ENCODE measurements at places on chromosomes 12 and 14. TPM values are rescaled to one million over a fixed set of nuclear protein-coding genes. Genes with fewer than 3 reads are reported as not detected.
A peak's percentile ranks its signal among the peaks of the same experiment; 100 is the strongest.

Gene KRT72
- not detected for total RNA-seq

Gene TSPAN11
- under 0.01 TPM for total RNA-seq

DNA sequence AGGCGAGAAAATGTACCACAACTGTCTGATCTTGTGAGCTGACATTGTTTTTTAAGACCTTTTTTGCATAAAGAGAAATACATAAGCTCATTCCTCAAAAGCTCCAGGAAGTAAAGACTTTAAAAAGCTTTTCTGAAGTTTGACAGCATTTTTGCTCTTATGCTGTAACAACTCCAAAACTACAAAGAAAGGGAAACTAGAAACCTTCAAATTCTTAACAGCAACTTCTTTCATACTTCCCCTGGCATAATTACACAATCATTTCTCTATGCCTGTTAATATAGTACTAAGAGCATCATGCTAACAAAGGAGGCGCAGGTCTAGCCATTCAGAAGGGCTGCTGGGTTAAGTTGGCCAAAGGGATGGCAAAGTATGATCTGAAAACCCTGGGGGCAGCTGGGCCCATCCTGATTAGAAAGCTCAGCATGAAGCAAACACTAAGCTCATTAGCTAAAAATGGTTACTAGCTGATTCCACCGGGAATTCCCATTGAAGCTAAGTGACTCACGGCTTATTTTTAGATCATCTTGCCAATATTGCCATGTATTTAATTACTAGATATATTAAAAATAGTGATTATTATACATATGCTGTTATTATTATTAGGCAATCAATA lies 26.1 kb upstream of the ANP32D start:
- H3K36me3 ChIP-seq: no peaks in the 10 kb centered on the region
- DNase-seq: no peak
- no peak overlapping the region for H3K27ac ChIP-seq
- no peak overlapping the region for H3K4me3 ChIP-seq
- H3K27me3 ChIP-seq: no peaks in the 10 kb centered on the region

DNA sequence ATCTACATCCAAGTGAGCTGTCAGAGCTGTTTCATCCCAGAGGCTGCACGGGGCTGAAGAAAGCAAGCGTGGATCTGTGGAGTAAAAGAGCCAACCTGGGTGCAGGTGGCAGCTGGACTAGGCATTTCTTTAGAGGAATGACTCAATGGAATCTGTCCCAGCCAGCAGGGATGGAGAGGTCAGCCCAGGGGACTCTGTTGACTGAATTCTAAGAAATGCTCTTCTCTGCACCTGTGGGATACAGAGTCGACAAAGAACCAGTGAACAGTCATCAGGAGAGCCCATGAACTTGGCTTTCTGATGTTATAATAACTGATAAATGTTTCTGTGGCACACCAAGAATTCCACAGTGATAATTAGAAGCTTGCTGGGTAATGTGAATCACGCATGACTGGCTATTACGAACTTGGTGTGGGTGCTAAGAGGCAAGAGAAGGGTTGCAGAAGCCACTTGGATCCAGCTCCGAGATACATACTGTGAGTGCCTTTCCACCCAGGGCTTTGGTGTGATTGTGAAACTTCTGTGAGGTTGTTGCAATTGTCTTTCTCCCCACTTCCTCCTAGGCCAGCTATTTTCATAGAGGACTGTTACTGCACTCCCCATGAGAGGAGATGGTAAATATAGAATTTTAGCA lies 16.2 kb downstream of the PYGL start:
- H3K4me1 ChIP-seq: no peaks in the 10 kb centered on the region
- peaks cover 39% of the 10 kb centered on the region for H3K36me3 ChIP-seq
- DNase-seq: no peak
- H3K27me3 ChIP-seq: no peaks in the 10 kb centered on the region

DNA sequence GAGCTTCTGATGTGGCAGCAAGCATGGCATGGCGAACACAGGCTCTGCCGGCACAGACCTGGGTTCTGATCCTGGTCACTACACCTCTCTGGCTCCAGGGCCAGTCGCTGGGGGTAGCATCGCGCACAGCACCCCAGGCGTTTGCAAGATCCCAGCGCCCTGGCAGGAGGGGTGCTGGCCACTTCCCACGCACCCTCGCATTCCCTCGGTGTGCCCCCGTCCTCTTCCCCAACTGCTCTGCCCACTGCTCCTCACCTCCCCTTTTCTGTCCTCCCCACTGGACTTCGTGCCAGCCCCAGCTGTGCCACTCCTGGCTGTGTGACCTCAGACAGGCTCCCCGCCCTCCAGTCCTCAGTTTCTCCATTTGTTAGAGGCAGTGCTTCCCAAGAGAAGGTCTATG lies 2.8 kb downstream of the CDK2AP1 start:
- DNase-seq: peak; percentile 28
- H3K36me3 ChIP-seq: peaks cover 35% of the 10 kb centered on the region
- no peak overlapping the region for H3K4me3 ChIP-seq
- peaks cover 50% of the 10 kb centered on the region for H3K4me1 ChIP-seq
- peak overlapping the region; percentile 79 for H3K27ac ChIP-seq
- no peaks in the 10 kb centered on the region for H3K27me3 ChIP-seq

Gene CCDC196
- not detected for total RNA-seq

DNA sequence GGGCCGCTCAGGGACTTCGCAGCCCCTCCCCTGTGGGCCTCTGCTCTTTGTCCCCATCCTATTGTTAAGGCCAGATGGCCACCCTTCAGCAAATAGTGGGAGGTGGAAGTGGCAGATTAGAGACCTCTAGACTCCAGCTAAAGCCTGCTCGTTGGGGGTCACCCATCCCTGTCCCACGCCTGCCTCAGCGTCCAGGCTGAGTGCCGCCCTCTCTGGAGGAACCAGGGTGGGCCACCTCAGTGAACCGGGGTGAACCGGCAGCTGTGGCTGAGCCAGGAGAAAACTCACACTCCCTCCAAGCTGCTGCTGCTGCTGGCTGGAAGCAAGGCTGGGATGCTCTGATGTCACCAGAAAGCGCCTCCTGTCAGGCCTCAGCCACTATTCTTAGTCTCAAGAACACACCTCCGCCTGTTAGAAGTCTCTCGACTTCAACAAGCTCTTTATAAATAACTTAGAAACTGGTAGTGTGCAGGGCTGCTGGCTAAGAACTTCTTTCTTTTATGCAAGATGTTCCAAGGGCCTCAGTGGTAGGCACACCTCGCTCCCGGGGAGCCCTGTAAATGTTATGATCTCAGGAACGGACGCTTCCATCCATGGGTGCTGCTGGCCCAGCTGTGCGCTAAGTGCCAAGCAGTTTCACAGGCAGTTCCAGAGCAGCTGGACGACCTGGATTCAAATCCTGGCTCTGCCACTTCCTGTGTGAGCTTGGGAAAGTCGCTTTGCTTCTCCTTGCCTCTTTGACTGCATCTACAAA lies 19.8 kb upstream of the TESC start:
- no peak overlapping the region for H3K27ac ChIP-seq
- no peak for DNase-seq
- peaks cover 7% of the 10 kb centered on the region for H3K4me1 ChIP-seq

Gene L3HYPDH
- total RNA-seq: 4.9 TPM

DNA sequence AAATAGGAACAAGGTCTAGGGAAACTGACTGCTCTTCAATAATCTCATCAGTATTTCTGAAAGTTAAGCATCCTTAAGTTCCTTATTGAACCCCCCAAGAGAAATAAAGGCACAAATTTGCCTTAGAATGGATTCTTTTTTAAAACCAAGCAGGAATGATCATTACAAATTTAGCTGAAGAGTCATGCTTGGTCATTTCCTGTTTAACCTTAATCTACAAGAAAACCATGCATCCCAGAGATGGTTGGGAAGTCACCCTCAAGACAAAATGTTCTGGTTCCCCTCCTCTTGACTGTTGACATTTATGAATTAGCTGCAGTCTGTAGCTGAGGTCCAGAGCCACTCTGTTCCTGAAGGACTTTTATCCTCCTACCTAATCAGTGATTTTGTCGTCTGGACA lies 291.8 kb upstream of the G2E3 start:
- H3K4me1 ChIP-seq: no peaks in the 10 kb centered on the region
- no peaks in the 10 kb centered on the region for H3K27me3 ChIP-seq
- no peak overlapping the region for H3K4me3 ChIP-seq
- no peak for DNase-seq

DNA sequence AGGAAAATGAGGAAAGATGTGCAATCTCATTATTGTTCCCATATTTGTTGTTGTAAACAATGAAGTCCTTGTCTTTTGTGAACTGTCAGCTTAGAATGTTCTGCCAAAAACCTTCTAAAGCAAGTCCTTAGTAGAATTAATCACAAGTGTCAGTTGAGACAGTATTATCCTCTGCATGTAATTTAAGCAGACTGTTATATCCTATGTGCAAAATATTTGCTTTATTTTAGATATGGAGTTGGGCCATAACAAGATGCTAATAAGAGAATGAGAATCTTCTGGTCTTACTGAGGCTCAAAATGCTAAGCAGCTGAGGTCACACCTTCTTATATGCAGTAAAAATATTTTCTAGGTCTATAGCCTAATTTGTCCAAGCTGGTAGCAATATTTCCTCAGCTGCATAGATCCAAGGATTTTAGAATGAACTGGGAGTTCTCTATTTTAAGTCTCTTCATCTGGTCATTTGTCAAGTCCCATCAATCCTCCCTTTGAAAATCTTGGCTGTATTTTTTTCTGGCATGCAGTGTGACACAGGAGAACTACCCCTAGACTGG lies 222.3 kb upstream of the NAV3 start:
- H3K36me3 ChIP-seq: no peaks in the 10 kb centered on the region
- H3K27me3 ChIP-seq: no peaks in the 10 kb centered on the region
- H3K4me1 ChIP-seq: no peaks in the 10 kb centered on the region
- H3K27ac ChIP-seq: no peak overlapping the region
- no peak overlapping the region for H3K4me3 ChIP-seq

Gene TGM1
- 4.9 TPM for total RNA-seq

GRCh38 chr12:114209861-114210260 lies 196.1 kb downstream of the TBX5 start:
- no peak for DNase-seq
- H3K27me3 ChIP-seq: no peaks in the 10 kb centered on the region
- H3K27ac ChIP-seq: no peak overlapping the region
- H3K4me1 ChIP-seq: no peaks in the 10 kb centered on the region
- no peaks in the 10 kb centered on the region for H3K36me3 ChIP-seq
- H3K4me3 ChIP-seq: no peak overlapping the region

DNA sequence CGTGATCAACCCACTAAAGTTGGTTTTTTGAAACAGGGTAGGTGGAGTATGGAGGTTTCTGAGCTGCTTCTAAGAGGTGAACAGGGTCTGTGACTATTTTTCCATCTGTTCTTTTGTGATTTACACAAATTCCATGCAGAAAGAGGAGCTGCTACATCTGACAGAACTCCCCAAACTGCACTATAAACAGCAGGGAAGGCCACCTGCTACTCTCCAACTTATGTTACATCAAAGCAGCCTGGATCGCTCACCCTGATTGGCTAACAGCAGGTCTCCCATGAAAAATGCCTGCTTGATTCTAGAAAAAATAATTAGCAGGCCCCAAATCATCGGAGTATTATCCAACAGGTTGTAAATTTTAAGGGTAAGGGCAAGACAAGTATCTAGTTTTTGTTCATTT lies 282.9 kb upstream of the FLRT2 start:
- DNase-seq: no peak
- H3K27me3 ChIP-seq: no peaks in the 10 kb centered on the region
- no peak overlapping the region for H3K27ac ChIP-seq
- H3K4me3 ChIP-seq: no peak overlapping the region
- H3K36me3 ChIP-seq: no peaks in the 10 kb centered on the region

Gene TESPA1
- total RNA-seq: 1.7 TPM

Gene DLGAP5
- 1.2 TPM for total RNA-seq

GRCh38 chr14:68297039-68297438 lies 477.5 kb downstream of the RAD51B start:
- no peak overlapping the region for H3K4me3 ChIP-seq
- H3K27ac ChIP-seq: peak overlapping the region; percentile 29
- no peaks in the 10 kb centered on the region for H3K27me3 ChIP-seq
- H3K4me1 ChIP-seq: peaks cover 7% of the 10 kb centered on the region
- no peaks in the 10 kb centered on the region for H3K36me3 ChIP-seq
- DNase-seq: peak; percentile 74

DNA sequence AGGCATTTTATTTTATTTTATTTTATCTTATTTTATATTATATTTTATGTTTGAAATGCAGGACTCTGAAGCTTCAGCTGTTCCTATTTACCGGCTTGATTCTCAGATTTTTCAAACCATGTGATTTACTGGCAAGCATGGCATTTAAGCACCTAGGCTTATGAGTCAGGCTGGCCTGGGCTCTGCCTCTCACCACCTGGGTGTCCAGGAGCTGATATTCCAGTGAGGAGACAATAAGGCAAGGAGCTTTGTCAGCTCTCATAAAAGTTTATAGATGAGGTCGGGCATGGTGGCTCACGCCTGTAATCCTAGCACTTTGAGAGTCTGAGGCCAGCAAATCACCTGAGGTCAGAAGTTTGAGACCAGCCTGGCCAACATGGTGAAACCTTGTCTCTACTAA lies 2.1 kb downstream of the DAO start:
- no peak overlapping the region for H3K27ac ChIP-seq
- no peaks in the 10 kb centered on the region for H3K36me3 ChIP-seq
- no peaks in the 10 kb centered on the region for H3K4me1 ChIP-seq

DNA sequence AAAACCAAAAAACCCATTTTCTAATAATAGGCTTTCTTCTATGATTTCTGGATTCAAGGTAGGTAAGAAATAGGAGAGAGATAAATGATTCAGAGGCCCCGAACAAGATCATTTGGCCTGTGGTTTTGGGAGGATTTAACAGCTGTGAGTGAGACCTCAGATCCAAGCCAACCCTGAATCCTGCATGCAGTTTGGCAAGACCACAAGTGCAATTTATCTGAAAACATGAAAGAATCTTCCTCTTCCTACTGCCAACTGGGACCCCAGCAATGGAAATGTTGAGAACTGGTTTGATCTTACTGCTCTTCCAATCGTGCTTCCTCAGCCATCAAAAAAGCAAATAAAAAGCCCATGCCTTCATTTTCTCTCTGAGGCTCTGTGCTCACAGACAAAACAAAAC lies 519.7 kb upstream of the TBX3 start:
- H3K4me3 ChIP-seq: no peak overlapping the region
- H3K27ac ChIP-seq: no peak overlapping the region
- no peaks in the 10 kb centered on the region for H3K27me3 ChIP-seq
- H3K4me1 ChIP-seq: no peaks in the 10 kb centered on the region

GRCh38 chr14:20866963-20867362 lies 24.2 kb upstream of the RNASE3 start:
- H3K27me3 ChIP-seq: peaks cover 16% of the 10 kb centered on the region
- no peaks in the 10 kb centered on the region for H3K4me1 ChIP-seq
- H3K4me3 ChIP-seq: no peak overlapping the region
- no peaks in the 10 kb centered on the region for H3K36me3 ChIP-seq

DNA sequence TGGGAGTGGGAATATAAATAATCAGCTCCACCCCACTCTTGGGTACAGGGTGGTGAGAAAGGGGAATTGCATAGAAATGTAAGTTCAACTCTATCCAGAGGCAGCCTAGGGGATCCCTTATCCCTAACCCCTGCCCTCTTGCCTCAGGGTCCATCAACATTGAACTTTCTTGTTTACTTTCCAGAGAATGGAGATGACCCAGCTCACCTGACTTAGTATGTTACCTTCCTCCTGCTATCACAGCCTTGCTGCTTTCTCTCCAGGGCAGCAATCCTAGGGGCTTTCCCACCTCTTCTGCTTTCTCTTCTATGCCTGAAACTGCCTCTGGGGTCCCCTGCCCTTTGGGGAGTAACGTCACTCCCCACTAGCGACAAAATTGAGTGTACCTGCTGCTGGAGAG lies 2.7 kb downstream of the LRP1 start:
- no peaks in the 10 kb centered on the region for H3K27me3 ChIP-seq
- no peaks in the 10 kb centered on the region for H3K36me3 ChIP-seq
- peak overlapping the region; percentile 98 for H3K27ac ChIP-seq
- H3K4me1 ChIP-seq: peaks cover 39% of the 10 kb centered on the region
- DNase-seq: no peak
- H3K4me3 ChIP-seq: peak overlapping the region; percentile 13

Measured in stomach (tissue), 19 donors.